NB4 (cell line): ENCODE measurements at places on chromosomes 4 and X.

GRCh38 chrX:42678133-42678532 lies 99.8 kb downstream of the PPP1R2C start:
- DNase-seq, result no peak

GRCh38 chrX:105755109-105755508 lies 67.2 kb upstream of the NRK start:
- no peak for DNase-seq

- no peak for DNase-seq
Observed at GRCh38 chr4:139295942-139296299, 5.4 kb upstream of the NAA15 start.

DNA sequence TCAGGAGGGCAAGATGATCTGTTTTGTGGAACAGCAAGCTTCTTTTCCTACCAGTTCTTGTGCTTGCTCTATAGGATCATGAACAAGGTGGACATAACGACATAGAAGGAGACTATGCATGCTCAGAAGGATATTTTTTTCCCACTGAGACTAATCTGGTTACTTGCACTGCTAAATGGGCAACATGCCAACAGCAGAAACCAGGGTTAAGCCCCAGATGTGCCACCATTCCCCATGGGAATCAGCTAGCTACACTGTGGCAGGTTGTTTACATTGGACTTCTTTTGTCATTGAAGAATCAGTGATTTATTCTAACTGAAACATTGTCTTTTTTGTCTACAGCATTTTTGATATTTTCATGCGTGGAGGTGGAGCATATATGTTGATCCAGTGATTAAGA lies 165.6 kb downstream of the C4orf33 start:
- no peak for DNase-seq

- DNase-seq, result no peak
Observed at GRCh38 chr4:157934151-157934550, 238.7 kb downstream of the GASK1B start.

- no peak for DNase-seq
Observed at GRCh38 chr4:113088050-113088449, 38.6 kb downstream of the ANK2 start.

- no peak for DNase-seq
Observed at GRCh38 chrX:155988859-155989258, 8.6 kb upstream of the IL9R start.
